Activated CD4-positive, alpha-beta T cell treated with anti-CD3 and anti-CD28 coated beads for 24 hours (primary cell): ENCODE measurements at places on chromosomes 1 and 21.

DNA sequence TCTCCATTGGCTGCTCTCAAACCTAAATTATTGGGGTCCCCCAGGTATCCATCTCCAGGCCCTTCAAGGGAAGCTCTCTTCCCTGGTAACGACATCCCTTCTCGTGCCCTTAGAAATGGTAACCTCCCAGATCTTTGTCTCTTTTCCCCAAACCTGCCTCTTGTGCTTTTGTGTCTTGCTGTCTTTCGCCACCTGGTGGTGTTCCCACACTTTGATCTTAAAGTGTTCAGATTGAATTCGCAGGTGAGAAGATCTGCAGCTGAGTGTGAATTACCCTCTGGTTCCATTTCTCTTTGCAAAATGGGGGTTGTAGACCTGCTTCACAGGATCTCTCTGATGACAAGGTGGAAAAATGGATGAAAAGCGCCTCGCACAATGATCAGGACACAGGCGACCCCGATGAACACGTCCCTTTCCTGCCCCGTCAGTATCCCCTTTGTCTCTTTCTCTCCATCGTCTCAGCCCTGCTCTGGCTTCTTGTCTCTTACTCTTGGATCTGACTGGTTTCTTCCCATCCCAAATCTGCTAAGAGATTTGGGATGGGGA lies 53.1 kb downstream of the DOP1B start:
- DNase-seq: no peak

DNA sequence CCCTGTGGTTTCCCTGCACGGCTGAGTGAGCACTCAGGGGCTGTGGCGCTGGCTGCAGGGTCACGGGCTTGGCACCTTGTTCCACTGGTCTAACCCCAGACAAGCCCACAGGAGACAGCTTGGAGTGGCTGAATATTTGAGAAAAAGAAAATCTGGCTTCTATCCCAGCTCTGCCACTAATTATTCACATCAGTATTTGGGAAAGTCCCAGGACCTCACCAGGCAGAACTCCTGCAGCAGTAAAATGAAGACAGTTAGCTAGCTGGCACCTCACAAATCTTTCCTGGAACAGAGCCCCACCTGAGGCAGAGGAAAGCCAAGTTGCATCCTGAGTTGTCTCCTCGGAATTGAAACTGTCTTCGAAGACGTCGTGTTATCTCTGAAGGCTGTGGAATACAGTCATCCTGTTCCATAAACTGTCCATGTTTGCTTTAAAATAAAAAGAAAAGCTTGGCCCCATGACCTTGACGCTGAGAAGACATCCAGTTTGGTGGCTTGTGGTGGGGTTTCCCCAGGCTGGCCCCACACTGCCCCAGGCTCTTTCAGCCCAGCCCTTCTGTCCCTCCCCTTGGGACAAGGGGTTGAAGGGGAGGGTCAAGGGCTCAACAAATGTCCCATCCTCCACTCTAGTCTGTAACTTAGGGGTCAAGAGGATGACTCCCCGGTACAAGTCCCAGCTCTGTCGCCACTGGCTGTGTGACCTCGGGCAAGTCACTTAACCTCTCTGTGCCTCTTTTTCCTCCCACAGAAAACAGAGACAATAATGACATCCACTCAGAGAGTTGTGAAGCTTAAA lies 93.8 kb upstream of the TMPRSS2 start:
- no peak for DNase-seq

GRCh38 chr1:189524501-189524900 lies 953.2 kb downstream of the BRINP3 start:
- DNase-seq: no peak

DNA sequence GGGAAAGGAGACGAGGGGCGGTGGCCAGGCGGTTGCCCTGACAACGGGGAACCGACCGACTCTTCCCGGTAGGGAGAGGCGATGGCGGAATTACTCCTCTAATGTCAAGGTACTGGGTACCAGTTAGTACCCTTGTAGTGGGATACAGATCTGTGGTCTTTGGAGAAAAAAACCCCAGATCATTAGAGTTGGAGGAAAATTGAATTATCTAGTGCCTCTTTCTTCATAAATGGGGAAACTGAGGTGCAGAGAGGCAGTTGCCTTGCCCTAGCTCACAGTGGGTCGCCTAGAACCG lies 545 bp upstream of the PEF1 start:
- no peak for DNase-seq

DNA sequence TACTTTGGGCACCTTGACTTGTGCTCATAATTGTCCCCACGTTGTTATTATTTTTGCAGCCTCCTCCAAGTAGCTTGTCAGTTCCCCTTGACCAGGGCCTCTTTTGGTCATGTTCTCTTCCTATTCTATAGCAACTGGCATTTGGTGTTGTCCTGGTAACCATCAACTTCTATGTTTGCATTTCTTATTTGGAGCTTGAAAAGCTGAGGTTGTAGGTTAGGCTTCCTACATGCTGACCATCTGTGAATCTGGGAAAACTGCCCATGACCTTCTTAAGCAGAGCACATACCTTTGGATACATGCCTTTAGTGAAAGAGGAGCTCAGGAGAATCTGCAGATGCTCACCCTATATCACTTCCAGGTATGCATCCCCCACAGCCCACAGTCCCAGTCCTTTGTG lies 160.8 kb downstream of the HHAT start:
- no peak for DNase-seq

DNA sequence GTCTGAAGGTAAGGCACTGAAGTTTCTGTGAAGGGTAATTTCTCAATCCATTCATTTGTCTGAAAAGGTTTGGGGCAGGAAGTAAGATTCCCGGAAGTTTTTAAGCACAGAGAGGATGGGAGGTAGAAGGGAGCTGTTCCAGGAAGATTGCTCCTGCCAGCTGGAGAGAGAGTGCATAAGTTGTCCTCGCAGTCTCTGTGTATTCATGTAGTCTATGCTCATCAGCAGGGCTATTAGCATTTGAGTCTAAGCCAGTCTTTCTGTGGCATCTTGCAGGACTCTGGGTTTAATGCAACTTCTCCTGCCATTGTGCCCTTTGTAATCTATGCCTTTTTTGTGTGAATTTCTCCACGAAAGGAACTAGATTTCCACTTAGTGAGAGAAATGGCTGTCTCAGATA lies 140.8 kb upstream of the FGGY start:
- no peak for DNase-seq

DNA sequence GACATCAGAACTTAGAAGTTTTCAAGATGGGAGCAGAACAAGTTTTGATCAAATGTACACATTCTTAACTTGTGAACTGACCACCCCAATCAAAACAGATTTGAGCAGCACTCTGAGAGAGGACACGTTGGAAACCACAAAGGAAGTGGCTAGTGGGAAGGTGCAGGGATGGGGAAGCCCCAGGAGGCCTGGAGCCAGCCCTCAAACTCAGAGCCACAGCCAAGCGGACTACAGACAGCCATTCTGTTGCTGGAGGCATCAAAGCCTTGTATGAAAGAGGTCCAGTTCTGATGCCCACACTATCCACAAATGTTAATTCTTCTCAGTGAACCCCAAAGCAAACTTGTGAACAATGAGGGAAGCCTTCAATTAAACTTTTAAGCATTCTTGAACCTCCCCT lies 143.6 kb upstream of the RAB4A start:
- DNase-seq: no peak

DNA sequence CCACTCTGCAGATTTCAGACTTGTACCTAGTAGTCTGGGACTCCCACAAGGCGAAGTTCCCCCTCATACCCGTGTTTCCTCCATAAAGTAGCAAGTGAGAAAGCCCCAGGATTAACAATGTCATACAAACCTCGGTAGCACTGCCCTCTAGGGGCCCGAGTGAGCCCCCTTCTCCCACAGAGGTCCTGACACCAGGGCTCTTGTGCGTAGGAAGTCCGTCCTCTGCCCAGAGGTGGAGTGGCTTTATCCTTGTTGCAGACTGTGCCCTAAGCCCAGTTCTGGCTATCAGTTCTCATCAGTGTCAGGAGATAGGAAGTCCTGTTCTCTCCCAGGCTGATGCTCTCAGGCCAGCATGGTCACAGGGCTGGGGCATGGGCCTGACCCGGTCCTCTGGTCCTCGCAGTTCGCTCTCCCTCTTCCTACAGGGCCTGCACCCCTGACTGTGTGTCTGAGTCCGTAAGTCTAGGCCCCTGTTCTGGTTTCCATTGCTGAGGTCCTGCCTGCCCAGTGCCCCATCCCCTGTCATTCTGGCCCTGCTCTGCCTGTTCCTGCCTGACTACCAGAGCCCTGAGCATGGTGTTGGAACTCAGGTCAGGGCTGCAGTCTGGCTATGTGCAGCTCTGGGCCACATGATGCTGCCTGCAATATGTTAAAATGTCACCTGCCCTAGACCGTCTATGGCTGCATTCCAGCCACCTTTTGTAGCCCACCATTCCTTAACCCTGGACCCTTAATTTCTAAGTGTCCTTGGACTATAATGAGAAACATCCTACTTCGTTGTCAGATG lies 285.6 kb downstream of the ASTN1 start:
- DNase-seq: no peak

- no peak for DNase-seq
These were observed 233.1 kb downstream of the PTPRU start for GRCh38 chr1:29469457-29469856.

DNA sequence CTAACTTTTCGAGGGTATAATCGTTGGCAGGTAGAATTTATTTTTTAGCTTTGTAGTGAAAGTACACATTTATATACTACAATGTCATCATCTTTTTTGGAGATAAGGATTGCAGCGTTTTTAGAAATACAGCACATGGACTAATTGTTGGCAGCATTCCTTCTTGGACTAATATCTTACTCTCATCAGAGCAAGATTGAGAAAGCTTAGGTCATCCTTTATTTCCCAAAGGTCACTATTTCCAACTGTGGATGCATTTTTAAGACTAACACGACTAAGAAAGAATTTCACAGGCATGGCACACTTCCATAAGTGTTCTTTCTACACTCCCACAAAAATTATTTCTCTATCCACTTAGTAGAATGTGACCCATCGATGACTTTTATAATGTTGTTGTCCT lies 732.3 kb downstream of the NCAM2 start:
- no peak for DNase-seq

DNA sequence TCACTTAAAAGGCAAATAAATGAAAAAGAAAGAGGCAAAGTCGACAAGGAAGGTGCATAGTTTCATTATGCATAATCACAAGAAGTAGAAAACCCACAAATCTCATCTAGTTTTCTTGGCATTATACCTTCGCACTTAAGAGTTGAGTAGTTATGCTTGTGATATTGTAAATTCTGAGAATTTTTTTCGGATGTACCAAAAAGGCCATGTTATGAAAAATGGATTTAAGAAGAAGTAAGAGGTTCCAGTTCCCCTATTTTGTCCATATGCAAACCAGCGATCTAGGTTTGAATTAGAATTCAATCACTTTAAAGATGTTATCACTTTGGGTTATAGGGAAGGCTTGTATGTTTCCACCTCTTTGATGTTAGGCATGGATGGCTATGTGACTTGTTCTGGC lies 7.9 kb upstream of the ERICH3 start:
- DNase-seq: no peak

DNA sequence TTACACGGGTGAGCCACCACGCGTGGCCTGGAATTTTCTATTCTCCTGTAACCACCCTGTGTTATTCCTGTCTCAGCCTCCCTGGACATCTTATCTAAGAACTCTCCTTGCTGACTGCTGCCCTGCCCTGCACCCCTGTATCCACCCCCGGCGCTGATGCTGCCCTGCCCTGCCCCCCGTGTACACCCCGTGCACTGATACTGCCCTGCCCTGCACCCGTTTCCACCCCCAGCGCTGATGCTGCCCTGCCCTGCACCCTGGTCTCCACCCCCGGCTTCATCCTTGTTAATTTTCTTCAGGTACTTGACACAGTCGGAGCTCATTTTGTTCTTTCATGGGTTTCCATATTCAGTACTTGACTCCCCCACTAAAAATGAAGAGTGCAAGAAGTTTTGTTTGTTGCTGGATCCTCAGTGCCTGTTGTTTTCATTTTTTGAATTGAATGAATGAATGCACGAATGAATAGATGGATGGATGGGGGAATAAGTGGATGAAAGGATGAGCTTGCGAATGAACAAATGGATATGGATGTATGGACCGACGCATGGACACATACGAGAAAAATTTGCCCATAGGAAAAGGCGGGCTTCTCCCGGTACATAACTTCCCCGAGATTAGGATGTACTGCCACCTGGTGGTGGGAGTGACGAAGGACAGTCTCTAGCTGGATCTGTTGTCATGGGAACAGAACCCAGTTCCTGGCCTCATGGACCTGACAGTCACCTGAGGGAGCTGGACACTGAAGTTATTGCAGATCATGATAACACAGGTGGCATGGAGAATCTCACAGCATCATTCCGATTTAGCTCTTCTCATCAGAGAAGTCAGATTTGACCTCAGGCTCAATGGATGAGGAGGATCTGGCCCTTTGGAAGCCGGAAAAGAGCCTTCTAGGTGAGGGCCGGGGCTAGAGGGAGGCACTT lies 14.9 kb downstream of the AADACL4 start:
- DNase-seq: peak; percentile 60

DNA sequence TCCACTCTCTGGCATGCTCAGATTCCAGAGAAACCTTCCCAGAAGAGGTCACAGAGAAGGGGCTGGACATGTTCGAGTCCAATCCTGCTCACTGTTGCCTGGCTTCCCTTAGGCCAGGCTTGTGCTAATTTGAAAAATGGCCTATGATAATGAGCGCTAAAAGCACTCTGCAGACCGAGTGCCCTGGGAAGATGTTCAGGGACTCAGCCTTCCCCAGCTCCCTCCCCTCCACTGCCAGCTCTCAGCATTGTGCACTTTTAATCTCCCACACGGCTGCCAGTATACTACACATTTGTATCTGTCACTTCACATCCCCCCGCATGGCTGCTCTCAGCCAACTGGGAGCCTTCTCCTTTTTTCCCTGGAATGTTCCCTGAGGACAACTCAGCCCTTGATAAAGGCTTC lies 24.1 kb downstream of the FAM163A start:
- DNase-seq: no peak

GRCh38 chr1:225044258-225044657 lies 114.8 kb downstream of the DNAH14 start:
- no peak for DNase-seq

- no peak for DNase-seq
These were observed 12.9 kb upstream of the CTSK start for GRCh38 chr1:150820730-150821512.

DNA sequence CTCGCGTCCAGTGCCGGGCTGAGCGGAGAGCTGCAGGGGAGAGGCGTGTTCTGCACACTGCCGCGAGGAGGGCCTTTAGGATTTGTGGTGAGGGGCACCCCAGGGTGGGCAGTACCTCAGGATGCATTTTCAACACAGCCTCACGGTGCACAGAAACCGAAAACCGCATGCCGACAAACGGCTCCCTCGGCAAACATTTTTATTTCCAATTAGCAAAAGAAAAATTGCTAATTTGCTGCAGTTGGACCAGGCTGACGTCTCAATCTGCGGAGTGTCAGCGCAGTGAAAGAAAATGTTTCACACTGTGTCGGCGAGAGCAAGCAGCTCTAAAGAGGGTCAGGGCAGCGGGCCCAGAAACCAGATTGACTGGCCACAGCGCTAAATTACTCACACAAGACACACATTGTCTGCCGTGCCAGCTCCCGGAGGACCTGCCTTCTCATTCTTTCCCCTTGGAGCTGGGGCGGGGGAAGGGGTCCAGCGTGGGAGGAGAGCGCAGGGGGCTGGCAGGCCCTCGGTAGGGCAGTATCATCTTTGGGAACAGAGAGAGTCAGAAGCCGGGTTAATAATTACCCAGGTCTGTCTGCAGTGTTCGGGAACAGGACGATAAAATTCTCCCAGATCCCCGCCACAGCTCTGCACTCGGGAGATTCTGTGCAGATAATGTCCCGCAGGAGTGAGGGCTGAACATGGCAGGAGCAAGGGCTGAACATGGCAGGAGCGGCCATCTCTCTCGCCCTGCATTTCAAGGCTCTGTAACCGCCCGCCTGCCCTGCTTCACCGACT lies 150.2 kb downstream of the PRDM16 start:
- DNase-seq: no peak
